ENCODE measurements at places on chromosomes 12 and 14.

DNA sequence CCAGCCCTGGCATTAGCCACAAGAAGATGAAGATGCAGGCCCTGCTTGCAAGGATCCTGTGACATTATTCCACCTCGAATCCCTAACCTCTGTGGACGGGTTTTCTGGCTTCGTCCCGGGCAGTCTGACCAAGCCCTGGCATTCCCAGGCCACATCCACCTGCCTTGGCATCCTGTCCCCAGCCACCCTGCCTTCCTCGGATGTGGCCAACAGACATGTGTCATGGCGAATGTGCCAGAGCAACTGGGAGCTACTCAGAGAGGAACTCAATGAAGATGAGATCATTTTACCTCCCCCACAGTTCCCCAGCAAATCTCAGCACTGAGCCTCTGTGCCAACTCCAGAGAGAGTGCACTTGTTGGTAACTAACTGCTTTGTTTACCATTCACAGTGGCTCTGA, 33.5 kb upstream of the KCNA5 start:
- no peak for DNase-seq

DNA sequence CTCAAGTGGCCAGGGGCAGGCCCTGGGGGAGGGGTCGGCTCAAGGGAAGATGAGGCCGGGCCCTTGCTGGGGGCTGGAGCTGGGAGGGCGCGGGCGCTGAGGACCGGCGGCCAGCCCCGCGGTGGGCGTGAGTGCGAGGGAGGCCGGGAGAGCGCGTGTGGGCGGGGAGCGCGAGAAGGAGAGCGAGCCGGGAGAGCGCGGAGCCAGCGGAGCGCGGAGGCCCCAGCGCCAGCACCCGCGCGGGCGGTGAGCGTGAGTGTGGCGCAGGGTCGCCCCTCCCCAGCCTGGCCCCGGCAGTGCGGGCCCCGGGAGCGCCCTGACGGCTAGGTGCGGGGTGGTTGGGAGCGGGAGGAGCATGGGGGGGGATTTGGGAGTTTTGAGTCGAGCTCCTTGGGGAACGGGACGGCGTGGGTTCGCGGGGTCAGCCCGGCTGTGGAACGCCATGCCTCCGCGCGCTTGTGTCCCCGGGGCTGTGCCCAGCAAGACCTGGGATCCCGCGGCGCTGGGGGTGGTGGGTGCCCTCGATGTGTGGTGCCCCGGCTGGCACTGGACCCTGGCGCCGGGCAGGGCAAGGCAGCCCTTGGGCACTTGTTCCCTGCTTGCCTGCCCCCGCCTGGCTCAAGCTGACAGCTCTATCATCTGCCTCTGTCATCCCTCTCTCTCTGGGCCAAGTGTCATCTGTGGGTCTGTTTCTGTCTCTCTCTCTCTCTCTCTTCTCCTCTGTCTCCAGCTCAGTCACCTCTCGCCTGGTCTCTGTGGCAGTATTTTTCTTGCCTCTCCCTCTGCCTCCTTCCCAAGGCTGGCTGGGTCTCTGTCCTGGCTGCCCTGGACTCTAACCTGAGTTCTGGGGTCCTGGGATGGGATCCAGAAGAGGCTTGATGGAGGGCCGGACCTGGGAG, at the start of gene LBHD2:
Gene LBHD2 (plus strand): TSS at position 190 of the 899 bp plus-strand sequence. CDS start 1,803 bp downstream, outside the sequence.
- DNase-seq: no peak

- DNase-seq: no peak
These were observed 10.3 kb upstream of the ERP27 start for GRCh38 chr12:14948672-14949071.

DNA sequence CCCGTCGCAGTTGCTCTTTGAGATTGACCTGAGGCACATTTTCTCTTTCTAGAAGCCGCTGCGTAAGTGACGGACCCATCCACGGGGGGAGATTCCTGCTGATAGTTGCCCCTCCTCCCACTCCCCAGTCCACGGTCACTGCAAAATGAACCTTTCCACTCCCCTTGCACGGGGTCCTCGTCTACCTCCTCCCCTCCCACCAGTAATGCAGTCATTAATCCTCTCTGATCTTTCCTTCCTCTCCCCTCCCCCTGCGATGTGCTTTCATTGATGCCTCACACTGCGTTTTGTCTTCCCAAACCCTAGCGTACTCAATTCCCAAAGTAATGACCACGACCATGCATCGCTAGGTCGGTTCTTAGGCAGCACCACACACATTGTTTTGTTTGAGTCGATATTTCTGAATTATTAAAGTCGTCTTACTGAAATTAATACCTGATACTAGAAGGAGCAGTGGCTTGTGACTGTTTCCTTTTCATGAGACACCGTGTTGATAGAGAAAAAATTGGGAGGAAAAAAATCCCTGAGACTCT, 857 bp downstream of the ETNK1 start:
- no peak for DNase-seq

- DNase-seq: no peak
These were observed 10.5 kb downstream of the NPC2 start for GRCh38 chr14:74482571-74482970.

GRCh38 chr12:22415342-22416309, 81.1 kb upstream of the ST8SIA1 start:
- no peak for DNase-seq

- DNase-seq: no peak
These were observed 1253.8 kb upstream of the TMEM132C start for GRCh38 chr12:127013197-127013596.

GRCh38 chr12:71124835-71125460, 32.9 kb downstream of the TSPAN8 start:
- no peak for DNase-seq

DNA sequence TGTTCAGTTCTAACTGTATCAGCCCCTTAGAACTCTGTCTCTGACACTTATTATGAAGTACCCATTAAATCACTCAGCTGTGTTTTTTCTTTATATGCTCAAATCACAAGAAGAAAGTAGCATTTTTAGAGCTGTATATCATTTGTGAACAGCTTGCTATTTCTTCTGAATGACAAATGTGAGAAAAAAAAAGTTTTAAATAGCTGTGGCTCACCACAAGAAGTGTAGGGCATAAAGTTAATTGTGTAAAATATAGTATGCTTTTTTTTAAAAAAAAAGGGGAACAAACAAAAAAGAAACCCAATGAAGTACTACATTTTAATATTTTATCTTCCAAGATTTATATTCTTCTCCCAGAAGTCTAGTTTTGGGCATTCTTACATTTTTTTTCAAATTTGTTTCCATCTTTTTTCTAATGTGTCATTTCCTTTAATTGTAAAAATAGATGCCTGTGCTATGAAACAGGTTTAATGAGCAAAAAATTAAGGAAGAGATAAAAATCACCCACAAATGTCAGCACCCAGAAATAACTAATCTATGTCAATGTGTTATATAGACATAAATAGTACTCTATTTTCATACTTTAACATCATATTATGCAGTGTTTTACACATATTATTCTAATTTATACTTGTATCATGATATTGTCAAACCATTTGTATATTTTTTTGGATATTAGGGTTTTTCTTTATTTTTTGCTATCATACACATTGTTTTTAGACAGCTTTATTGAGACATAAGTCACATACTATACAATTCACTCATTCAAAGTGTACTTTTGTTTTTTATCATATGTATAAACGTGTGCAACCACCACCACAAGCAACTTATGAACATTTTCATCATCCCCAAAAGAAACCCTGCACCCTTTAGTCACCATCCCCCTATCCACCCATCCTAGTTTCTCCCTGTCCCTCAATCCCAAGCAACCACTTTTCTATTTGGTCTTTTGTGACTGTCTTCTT, 22.4 kb upstream of the LRRK2 start:
- DNase-seq: no peak

DNA sequence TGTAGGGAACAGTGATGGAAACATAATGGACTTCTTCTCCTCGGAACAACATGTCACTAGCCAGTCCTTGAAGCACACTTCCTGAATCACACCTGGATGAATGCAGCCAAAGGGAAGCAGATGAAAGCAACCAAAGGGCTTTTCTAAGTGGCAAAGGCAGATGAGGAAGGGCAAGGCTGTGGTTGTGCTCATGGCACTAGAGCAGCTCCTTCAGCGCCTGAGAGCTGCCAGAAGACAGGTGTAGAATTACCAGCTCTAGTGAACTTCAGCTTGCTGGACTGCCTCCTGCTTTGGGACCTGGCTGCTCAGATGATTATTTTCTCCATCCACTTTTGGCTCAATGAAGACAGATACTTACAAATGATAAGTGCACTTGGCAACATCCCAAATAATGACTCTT, 1372.1 kb upstream of the SEL1L start:
- no peak for DNase-seq

DNA sequence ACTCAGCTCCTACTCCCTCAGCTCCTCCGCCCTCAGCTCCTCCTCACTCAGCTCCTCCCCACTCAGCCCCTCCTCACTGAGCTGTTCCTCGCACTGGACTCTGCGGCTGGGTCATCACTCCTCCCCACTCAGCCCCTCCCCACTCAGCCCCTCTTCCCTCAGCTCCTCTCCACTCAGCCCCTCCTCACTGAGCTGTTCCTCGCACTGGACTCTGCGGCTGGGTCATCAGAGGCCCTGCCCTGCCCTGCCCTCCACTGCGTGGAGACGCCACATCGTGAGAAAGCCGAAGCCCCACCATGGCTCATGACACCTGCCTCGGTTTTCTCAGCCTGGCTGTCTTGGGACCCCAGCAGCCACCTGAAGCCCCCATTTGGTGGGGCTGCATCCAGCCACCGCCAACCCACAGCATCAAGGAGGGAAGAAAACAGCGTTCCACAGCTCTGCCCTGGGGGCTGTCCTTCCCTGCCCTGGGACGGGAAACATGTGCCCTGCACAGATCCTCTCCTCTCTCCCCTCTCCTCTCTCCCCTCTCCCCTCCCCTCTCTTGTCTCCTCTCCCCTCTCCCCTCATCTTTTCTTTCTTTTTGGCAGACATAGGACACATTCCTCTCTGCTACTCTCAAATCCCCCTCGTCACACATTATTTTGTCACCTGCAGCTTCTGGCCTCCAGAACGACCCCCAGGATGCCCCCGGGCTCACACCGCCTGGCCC, 17.7 kb downstream of the NOC4L start:
- DNase-seq: no peak

- DNase-seq: no peak
These were observed 49.2 kb upstream of the SGPP1 start for GRCh38 chr14:63777024-63777423.

- DNase-seq: no peak
These were observed 13.9 kb downstream of the PNMA1 start for GRCh38 chr14:73700325-73700724.

DNA sequence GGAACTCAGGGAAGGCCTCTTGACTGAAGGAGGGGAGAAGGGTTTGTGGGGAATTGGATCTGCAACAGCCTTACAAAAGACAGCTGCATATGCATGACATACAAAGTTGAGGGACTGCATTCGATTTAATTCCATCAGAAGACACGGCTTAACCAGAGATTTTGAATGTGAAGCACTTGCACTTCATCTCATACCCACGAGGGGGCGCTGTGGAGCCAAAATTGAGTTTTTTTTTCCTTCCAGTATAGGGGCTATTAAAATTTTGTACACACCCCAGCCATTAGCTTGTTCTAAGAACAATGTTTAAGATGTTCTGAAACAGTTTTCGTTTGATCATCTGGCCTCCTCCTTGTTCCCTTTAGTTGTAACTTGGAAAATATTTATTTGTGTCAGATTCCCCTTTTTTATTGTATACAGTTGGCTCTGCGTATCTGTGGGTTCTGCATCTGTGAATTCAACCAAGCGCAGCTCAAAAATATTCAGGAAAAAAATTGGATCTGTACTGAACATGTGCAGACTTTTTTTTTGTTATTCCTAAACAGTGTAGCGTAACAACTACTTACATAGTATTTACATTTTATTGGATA, 1.6 kb downstream of the SUDS3 start:
- DNase-seq: no peak

- no peak for DNase-seq
These were observed 142.5 kb downstream of the DPY19L2 start for GRCh38 chr12:63525831-63526230.

DNA sequence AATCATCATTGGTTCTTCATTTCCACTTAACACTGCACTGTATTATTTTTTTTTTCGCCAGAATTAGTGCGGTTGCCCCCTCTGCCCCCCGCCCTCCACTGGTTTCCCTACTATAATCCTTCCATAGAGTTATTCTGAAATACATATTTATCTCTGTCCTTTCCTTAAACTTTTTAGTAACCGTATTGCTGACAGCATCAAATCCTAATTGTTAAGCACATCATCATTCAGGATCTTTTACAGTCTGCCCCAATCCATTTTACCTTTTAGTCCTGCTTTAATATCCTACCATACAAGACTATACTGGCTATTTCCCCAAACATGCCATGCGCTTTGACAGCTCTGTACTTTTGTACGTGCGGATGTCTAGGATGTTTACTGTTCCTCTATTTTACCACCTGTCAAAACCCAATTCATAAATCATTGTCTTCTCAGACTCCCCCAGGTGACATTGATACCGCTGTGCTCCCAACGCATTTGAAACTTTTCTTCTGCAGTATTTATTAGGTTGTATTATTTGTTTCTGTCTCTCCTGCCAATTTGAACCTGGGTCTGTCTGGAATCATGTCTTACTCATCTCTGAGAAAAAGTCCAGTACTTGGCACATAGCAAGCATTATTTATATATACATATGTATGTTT, 1.0 kb downstream of the FGFR1OP2 start:
- DNase-seq: no peak

DNA sequence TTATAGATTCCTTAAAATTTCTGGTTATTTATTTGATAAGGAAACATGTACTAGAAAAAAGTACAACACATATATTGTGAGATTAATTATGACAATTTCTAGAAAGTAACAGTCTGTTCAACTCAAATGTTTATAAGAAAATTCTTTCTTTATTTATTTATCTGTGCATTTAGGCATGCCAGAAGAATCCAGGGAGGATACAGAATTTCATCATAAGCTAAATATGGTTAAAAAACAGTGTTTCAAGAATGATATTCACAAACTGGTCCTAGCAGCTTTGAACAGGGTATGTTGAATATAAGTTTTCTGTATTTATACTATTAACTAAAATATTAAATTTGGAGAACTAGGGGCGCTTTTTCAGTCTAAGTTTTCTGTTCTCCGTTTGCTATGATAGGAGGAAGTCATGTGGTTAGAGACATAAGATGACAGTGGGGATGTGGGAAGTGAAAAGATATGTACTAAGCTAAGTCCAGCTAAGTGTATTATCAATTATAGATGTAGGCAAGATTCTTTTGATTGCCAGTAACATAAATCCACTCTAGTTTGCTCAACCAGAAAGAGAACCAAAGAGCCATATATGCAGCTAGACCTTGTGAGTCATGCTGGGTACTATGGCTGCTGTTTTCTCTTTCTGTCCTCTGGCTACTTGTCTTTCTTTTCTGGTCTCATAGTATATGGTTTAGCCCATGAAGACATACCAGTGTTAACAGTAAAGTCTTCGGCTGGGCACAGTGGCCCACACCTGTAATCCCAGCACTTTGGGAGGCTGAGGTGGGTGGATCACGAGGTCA, 39.0 kb downstream of the LRRK2 start:
- no peak for DNase-seq

DNA sequence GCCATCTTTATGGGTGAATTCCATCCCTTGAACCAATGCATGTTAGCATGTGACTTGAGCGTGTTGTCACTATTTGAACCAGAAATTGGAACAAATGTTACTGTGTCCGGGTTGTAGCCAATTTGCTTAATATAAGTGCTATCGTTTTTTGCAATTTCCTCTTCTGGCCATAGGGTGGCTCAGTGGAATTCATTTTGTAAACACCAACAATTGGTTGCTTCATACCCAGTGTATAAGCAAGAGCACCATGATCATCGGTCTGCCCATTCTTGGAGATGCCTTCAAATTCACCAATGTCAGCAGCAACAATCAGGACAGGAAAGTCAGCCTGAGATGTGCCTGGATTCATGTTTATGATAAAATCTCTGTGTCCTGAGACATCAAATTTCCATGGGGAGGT, 5.0 kb upstream of the NEDD1 start:
- no peak for DNase-seq

Data from cortex of kidney (tissue), 1 donor.